CD4-positive, alpha-beta T cell treated with Interleukin-21 for 1 hour (primary cell): ENCODE measurements at places on chromosomes 5 and 9.

GRCh38 chr9:133576875-133577736, 32.1 kb downstream of the FAM163B start:
- no peak for DNase-seq

GRCh38 chr5:10367579-10367978, 14.1 kb downstream of the MARCHF6 start:
- no peak for DNase-seq

- DNase-seq, result no peak
Observed at GRCh38 chr9:126505697-126506346, 107.9 kb upstream of the LMX1B start.

- DNase-seq, result no peak
Observed at GRCh38 chr9:133727277-133727875, 10.8 kb downstream of the SARDH start.

DNA sequence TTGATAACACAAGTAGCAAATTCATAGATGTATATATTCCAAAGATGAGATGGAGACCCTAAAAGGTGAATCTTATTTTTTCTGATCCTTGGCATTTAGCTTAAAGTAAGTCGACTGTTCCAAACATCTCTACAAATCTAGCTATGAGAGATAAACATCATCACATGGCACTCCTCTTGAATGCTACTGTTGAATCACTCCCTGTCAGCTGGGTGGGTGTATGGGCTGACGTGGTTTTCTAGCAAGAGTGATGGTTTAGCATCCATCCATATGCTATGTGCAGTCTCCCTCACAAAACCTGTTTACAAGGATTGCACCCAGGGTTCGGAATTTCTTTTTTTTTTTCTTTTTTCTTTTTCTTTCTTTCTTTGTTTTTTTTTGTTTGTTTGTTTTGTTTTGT, 13.8 kb downstream of the ACO1 start:
- DNase-seq, result no peak
